ENCODE measurements at places on chromosomes 1 and 21.

DNA sequence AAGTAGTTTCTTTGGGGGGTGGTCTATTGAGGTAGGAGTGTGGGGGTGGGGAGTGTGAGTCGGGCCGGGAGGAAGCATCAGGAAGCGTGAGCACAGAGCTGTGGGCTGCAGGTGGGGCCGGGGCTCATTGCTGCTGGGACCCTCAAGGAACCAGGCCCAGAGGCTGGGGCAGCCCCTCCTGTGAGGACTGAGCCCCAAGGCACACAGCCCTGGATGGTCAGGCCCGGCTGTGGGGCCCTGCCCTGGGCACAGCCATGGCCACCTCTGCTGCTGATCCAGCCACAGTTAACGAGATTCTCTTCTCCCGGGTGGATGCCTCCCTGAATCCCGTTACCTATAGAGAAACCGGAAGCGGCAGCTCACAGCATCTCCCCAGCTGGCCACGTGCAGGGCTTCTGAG, 22.9 kb upstream of the SUMO3 start:
- DNase-seq: no peak

DNA sequence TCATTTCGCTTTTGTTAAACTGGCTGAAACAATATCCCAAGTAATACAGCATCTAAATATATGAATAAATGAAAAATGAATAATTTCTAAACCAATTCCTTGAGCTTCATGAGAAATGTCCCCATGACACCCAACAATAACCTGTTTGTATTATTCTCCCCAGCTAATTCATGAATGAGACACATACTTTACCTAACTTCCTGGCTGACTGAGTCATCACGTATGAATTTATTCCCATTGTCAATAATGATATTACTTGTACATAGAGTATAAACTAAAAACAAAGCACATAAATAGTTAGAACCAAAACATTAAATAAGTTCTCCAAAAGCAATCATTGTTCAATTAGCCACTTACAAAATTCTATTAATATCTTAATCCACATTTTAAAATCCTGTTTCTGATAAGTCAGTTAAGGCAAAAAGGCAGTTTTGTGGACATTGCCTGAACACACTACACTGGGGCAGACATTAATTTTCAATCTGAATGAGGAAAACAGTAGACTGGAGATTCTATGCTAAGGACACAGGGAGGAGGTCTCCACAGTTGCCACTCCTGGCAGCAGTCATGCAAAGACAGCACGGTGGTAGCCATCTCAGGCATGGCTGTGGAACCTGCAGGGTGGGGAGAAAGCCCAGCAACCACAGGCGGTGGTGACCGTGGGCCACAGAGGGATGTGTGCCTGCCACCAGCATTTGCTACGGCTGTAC, 48.2 kb downstream of the SLC9C2 start:
- no peak for DNase-seq

GRCh38 chr1:231691618-231692259, 65.1 kb downstream of the DISC1 start:
- no peak for DNase-seq

DNA sequence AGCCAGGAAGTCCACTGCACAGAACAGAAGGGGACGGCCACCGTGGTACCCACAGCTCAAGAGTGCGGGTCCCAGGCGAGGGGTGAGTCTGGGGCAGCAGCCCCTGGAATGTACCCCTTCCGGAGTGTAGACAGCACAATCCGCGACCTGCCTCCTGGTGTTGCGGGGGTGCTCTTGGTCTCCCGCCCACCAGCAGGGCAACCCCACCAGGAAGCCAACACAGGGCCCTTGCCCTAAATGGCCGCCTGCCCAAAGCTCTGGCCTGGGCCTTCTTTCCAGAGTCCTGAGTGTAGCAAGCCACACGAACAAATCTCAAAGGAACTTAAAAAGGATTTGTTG, 1.1 kb upstream of the SLC19A1 start:
- no peak for DNase-seq

GRCh38 chr1:37177230-37177864, 143.0 kb upstream of the GRIK3 start:
- peak; percentile 71 for DNase-seq

DNA sequence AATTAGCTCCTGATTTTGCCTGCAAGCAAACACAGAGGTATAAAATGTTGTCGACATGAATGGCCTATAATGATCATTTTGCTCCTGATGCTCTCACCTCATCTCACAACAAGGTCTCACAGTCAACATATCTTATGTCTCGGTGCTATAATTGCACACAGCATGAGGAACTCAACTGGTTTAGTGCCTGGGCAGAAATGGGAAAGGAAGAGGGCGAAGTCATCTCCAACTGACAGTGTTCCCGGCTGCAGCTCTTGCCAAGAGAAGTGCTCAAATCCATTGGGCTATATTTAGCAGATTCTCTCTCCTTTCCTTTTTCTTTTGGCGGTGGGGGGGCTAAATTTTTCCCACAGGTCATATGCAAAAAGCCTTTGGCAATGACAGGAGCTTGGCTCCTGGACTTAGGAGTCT, 53.0 kb downstream of the SLC45A1 start:
- no peak for DNase-seq

GRCh38 chr21:15060543-15061175, 4.1 kb downstream of the NRIP1 start:
- DNase-seq: no peak

GRCh38 chr1:71083271-71083670, 2.4 kb upstream of the ZRANB2 start:
- no peak for DNase-seq

DNA sequence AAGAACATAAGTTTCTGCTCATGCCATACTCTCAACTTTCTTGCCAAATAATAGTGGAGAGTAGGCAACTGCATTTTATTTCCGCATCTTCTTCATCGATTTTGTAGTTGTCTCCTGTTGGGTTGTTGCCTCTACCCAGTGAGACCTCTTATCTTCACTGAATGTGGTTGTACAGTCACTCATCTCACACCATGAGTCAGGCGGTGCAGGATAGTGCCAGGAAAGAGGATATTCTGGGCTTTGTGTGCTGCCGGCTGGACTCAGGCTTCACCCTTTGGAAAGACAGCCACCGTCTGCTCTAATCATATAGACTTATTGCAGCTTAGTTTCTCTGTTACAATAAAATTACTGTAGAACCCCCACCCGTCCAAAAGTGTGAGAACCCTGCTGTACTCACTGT, 154.3 kb upstream of the USP24 start:
- DNase-seq: no peak

- DNase-seq: no peak
Observed at GRCh38 chr1:240663169-240663879, 51.4 kb upstream of the GREM2 start.

GRCh38 chr1:178867670-178868069, 3.2 kb downstream of the ANGPTL1 start:
- DNase-seq: no peak

DNA sequence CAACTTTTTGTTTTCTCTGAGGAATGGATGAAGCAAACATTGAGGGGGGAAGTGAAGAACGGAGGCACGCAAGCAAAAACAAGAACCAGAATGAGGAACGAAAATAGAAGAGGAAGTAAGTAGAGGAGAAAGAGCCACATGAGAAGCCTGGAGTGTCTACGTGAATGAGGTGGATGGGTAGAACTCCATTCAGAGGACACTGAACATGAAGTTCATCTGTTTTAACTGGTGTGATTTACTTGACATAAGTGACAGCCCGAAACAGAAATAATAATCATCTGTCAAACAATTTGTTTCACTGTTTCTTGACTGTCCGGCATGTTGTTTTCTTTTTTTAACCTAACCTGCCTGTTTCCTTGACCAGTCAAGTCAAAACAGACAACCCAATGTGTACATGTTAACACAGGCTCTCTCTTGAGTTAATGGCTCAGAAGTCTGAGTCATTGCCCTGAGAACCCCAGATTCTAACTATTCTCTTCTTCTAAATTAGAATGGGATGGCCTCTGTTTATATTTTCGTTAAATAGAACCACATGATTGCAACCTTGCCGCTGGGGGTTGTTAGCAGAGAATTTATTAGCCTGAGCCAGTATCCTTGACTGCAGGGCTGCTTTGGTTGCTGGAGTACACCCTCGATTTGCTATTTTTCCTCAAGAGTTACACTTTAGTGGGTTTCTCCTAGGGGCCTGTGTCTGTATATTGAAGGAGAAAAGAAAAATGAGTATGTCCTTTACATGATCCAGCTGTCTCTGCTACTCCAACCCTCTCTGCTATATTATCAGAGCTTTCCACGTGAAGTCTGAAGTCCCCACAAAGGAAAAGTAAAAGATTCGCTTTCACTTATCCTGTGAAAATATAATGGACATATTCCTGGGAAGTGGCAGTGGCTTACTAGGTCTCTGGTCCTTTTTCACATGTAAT, 151.7 kb downstream of the ZC3H11B start:
- peak; percentile 31 for DNase-seq

DNA sequence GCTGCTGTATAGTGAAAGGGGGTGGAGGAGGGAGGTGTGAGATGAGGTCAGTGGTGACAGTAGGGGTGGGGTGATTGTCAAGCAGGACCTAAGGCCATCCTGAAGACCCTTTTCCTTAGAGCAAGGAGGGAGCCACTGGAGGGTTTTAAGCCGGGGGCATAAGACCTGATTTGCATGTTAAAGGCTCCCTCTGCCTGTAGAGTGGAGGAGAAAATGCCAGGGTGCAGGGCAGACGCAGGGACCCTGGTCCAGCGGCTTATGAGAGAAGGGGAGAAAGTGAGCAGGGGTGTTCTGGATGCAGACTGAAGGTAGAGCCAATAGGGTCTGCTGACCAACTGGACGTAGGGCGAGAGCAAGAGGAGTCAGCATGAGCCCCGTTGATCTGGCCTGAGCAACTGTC, 154.1 kb downstream of the TRABD2B start:
- DNase-seq: no peak

- DNase-seq: no peak
Observed at GRCh38 chr1:25620211-25620610, 3.6 kb downstream of the MAN1C1 start.

- no peak for DNase-seq
Observed at GRCh38 chr1:230249695-230250480, 176.2 kb downstream of the PGBD5 start.

DNA sequence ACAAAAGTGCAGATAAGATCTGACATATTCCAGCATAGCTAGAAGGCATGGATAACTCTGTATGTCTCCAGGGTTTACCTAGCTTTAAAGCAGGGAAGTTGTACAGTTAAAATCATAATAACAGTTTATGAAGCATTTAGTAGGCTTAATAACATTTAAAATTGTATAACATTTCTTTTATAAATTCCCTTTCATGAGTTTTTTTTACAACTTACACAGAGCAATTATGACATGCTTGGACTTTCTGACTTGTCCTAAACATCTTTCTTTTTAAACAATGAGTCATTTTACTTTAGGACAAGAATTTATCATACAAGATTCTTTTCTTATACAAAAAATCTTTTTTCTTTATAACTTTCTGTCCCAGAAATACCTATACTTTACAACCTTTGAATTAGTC, 408.5 kb upstream of the NEGR1 start:
- no peak for DNase-seq

- DNase-seq: no peak
Observed at GRCh38 chr1:109617291-109617801, 2.1 kb downstream of the GNAT2 start.

- DNase-seq: no peak
Observed at GRCh38 chr1:196063294-196063693, 544.9 kb downstream of the KCNT2 start.

DNA sequence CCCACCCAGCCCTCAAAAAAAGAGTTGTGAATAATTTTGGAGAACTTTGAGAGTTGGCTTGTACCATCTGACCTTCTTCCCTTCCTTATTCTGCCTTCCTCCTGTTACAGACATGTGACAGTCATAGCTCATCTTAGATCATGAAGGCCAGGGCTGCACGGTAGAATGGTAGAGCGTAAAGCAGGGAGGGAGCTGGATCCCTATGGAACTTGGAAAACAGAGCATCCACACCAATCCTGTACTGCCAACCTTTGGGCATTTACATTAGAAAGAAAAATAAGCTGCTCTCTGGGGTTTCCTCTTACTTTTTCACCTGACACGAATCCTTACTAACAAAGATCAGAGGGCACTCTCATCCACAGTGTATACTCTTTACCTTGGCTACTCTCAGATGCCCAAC, 121.5 kb downstream of the GPR52 start:
- DNase-seq: no peak

GRCh38 chr1:46477153-46477929, 12.3 kb upstream of the DMBX1 start:
- peak; percentile 80 for DNase-seq

GRCh38 chr21:39869141-39869818, 2.0 kb downstream of the PCP4 start:
- no peak for DNase-seq

GRCh38 chr1:152167835-152168534, 9.0 kb upstream of the RPTN start:
- DNase-seq: no peak

GRCh38 chr21:42562816-42563215, 49.2 kb downstream of the SLC37A1 start:
- no peak for DNase-seq

DNA sequence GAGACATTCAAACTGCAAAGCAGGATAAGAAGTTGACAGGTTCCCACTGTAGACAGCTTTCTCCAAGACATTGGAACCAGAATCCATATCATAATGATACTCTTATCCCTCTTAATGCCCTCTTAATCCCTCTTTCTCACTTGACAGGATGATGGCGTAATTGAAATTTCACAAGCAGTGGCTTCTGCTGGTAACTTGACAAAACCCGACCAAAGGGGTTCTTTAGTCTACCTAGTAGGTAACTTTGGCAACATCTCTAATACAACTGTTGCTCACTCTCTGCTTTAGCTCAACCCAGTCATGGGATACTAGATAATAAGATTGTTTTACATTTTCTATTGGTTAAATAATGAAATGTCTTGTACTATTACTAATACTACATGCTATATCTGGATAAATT, 34.7 kb downstream of the S100A10 start:
- no peak for DNase-seq

DNA sequence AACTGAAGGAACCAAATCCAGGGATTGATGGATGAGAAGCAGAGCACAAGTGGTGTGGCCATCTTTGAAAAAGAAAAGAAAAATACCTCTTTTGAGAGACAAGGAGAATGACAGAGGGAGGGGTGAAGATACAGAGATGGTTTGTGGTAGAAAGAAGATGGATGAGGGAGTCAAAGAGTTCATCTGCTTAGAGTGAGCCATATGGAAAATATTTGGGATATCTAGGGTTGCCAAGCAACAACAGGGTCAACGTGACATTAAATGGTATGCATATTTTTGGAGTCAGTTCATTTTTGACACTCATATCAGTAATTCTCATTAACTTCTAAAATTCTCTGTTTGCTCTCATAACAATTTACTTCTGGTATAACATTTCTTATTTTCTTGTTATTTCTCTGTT, 50.7 kb downstream of the MACF1 start:
- DNase-seq: no peak

DNA sequence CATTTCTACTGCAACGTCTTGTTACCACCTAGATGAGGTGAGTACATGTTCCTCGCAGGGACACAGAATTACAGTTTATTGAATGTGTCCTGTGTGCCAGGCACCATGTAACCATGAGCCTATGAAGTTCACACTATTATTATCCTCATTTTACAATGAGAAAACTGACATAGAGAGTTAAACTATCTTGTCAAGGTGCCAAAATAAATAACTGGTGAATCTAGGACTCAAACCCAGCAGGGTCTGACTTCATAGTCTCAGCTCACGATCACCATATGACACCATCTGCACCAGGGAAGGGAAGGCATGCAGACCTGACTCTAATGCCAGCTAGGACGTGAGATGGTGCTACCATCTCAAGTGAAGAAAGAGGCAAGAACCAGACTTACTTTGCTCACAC, 2.4 kb downstream of the SELE start:
- DNase-seq: no peak

Measured in NAMALWA (cell line).